ENCODE measurements at places on chromosomes 2 and 18. TPM values are rescaled to one million over a fixed set of nuclear protein-coding genes. Genes with fewer than 3 reads are reported as not detected.

AQP12B gene
- total RNA-seq, result not detected

CAPN14 gene
- 0.32 TPM for total RNA-seq

PROC gene
- total RNA-seq, result not detected

AQP4 gene
- 18.9 TPM for total RNA-seq

ANKRD30BL gene
- not detected for total RNA-seq

DNA sequence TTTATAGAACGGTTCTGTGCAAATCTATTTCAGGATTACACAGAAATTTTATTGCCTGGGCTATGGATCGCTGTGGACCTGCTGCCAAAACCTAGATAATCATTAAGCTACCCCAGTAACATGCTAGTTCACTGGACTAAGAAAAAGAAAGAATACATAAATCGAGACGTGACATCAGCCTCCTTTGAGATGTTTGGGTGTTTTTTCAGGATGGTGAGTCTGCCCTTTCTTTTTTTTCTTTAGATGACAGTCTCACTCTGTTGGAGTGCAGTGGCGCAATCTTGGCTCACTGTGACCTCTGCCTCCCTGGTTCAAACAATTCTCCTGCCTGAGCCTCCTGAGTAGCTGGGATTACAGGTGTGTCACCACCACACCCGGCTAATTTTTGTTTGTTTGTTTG lies 52.0 kb downstream of the FHOD3 start:
- DNase-seq, result no peak

DNA sequence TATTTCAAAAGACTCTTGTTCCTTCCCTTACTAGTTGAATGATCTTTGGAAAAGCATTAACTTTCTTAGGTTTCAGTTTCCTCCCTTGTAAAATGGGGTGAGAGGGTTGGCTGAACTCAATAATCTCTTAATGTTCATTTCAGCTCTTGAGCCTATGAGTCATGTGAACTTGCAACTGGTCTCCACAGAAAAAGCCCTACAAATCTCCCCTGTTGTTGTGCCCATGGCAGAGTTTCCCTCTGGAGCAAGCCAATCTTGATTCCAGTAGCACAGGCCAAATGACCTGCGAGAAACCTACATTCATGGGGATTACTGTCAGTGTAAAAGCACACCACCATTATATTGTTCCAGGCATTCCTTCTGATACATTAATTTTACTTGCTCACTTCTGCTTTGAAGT lies 388.9 kb downstream of the ALK start:
- DNase-seq, result no peak

DNA sequence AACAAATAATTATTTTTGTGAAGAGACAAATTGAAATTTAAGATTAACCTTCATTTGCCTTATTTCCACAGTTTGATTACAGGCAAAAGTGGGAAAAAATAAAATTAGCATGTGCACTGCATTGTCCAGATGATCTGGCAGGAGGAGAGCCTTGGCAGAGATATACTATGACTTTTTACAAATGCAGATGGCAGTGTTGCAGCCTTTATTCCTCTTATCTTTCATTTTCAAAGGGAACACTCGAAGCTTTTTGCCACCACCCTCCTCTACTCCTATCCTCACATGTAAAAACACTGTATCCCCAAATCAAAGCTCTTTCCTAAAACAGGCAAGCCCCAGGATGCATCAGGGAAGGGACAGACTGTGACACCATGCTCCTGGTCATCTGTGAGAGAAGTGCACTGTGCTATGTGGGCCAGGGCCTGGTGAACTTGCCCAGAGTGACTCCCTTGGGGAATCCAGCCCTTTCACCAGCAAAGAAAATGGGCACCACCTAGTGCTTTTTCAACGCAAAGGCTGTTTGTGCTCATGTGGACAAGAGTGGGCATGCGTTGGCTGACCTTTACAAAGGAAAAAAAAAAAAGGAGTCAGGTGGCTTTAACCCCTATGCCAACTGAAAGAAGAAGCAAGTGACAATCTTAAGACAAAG lies 74.7 kb upstream of the ETAA1 start:
- peak; percentile 41 for DNase-seq

DNA sequence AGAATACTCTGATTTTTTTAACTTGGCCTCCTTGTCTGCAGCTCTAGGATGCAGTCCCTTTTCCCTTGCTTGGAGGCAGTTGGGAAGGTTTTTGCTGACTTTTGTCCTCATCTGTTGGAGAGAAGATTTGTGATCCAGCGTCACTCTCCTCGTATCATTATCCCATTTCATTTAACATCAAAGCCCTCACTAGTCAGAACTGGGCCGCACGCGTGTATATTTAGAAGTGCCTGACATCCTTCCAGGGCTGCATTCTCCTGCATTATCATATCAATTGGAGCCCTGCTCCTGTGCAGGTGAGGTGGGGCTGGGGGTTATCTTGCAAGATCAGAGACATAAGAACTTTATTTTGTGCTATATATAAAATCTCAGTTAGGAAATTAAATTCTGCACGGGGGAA lies 435.1 kb upstream of the HS6ST1 start:
- DNase-seq, result no peak

- no peak for DNase-seq
Measured at GRCh38 chr18:9296233-9297006, 38.2 kb upstream of the TWSG1 start.

DNA sequence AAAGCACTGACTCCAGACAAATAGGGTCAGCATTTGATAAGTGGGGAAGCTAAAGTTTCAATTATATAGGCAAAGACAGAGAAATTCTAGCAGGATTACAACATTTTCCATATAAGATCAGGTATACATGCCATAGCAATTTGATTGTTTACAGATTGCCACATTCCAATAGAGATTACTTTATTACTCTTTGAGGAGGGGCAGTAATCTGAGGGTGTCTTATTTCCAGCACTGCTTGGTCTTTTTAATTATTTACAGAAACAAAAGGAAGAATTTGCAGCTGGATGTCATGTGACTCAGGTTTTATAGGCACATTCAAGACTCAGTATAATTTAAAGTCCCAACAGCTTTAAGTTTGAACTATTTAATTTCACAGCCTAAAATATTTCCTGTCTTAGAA lies 42.5 kb upstream of the GPR39 start:
- DNase-seq, result no peak

Data from Right ventricle myocardium superior (tissue), 1 donor.